ENCODE measurements at places on chromosomes 7 and 10.

GRCh38 chr10:53744176-53744575 lies 971.6 kb upstream of the MBL2 start:
- no peak for DNase-seq

DNA sequence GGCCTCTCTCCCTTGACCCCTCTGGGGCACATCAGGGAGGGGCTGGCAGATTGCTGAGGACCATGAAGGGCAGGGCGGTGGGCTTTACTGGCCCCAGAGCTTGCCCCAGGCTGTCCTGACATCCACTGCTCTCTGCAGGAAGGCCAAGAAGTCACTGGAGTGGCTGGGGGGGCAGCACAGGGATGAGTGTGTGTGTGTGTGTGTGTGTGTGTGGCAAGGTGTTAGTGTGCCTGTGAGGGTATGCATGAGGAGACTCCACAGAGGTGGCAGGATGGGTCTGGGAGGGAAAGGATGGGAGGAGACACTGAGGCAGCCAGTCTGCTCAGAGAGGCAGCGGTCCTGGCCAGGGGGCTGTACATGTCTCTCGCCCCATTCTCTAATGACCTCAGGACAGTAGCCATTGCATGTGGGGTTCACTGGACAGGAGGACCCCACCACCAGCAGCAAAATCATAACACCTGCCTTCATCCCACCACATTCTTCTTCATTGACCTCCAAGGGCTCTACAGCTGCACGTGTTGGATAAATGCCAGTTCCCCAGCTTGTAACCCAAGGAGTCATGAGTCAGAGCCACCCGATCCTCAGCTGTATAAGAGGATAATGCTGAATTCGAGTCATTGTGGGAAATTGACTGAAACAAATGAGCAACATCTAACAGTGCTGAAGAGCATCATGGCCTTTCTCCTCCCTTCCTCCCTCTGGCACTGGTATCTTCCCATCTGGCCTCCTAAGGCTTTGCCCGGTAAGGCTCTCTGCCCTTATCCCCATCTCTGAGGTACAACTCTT lies 720.5 kb downstream of the GRID1 start:
- DNase-seq: no peak

GRCh38 chr10:97850446-97850845 lies 803 bp downstream of the GOLGA7B start:
- no peak for DNase-seq

GRCh38 chr10:89351412-89351779 lies 23.6 kb downstream of the IFIT3 start:
- no peak for DNase-seq

- DNase-seq: no peak
These were observed 39.5 kb downstream of the CNPY1 start for GRCh38 chr7:155506854-155507337.

- no peak for DNase-seq
These were observed 23.6 kb upstream of the FGL2 start for GRCh38 chr7:77223261-77223660.

GRCh38 chr10:43044448-43044921 lies 32.4 kb upstream of the RET start:
- DNase-seq: no peak

DNA sequence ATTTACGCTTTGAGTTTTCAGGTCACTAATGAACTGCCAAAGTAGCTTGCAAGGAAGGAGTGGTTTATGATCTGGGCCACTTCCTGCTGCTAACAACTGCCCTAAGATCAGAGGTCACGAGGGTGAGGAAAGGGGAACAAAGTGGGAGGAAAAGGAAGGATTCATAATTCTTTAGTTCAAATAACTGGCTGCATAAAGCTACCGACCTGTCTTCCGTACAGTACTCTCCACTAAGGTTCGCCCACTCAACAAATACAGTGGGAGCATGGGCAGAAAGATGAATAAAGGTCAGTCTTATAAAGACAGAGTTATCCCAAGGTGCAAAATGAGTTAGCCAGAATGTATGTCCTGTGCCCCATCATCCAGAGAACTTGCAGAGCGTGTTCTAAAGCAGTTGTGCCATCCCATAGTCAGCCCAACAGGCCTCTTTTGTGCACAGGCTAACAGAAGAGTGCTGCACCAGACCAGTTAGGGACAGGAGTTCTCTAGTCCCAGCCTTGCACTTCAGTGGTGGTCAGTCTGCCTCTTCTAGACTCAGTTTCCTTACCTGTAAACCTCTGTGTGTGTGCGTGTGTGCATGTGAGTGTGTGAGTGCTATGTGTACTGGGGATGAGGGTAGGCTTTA lies 65.9 kb downstream of the CREB3L2 start:
- no peak for DNase-seq

DNA sequence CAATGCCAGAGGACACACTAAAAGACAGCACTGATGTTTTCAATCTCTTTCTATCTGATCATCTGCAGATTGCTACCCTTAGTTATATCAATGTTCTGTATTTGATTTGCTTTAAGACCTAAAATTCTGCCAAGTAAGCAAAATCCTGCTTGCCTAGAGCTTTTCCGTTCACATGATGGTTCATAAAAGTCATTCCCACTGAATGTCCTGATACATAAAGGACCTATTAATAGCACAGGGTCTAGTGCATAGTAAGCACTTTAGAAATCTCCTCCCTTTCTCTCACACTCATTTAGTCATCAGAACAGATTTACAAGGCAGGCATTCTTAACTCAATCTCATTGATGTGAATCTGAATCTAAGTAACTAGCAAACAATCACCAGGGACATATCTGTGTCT lies 68.8 kb downstream of the PCGF5 start:
- DNase-seq: no peak

- DNase-seq: no peak
These were observed 296.9 kb downstream of the ETV1 start for GRCh38 chr7:13692548-13692947.

GRCh38 chr7:50121286-50121685 lies 28.2 kb upstream of the ZPBP start:
- DNase-seq: no peak

DNA sequence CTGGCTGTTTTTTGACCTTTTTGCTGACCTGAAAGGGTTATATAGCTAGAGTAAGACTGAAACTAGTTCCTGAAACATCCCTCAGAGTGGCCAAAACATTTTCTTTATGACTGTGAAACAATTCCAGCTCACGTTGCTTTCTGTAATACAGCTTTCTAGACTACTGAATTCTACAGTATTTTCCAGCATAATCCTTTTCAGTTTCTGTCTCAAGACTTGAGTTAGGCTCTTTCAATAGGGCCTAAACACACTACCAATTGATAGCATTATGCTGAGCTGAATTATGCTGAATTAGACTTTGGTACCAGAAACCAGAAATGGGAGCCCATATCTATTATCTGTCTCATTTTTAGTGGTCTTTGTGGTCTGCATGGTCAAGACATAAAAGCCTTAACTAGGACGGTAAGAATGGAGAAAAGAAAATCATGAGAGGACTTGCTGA lies 72.6 kb downstream of the EPDR1 start:
- no peak for DNase-seq

- no peak for DNase-seq
These were observed 102.0 kb downstream of the FAM53B start for GRCh38 chr10:124642088-124642710.

DNA sequence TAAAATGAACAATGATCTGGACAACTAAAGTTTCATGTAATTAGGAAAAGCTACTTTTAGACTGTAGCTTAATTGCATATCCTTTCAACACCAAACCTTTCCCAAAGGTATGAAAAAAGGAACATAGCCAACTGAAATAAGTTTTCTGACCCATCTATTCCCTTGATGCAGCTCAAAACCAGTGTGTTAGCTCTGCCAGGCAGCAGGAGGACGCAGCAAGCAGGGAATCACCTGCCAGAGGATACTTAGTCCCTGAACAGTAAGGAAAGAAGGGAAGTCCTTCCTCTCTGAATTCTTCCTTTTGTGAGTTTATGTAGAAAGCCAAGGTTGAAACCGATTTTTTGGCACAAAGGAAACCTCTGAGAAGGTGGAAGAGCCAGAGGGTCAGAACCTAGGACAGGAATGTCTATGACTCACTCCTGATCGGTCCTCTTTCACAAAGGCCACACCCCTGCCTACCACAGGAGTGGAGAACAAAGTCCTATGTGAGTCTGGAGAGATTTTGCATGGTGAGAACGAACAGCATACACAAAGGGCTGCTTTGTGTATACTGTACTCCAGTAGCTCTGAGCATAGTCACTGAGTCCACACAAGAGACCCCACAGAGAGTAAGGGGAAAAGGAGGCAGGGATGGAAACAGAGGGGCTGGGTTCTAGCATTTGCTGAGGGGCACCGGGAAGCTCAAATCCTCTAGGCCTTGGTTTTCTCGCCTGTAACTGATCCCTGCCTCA lies 68.8 kb upstream of the GSDME start:
- DNase-seq: no peak

DNA sequence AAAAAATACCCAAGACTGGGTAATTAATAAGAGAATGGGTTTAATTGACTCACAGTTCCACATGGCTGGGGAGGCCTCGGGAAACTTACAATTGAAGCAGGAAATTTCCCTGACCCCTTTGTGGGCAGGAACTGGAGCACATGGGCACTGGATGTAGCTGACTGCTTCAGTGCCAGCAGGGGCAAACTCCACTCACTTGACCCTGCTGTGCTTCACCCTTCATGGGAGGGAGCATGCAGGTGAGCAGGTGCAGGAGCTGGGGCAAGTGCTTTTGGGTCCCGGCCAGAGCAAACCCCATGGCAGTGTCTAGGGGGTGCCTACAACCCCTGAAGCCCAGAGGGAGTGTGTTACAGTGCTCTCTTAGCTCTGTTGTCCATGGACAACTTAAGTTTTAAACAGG lies 132.6 kb downstream of the AKR1D1 start:
- DNase-seq: no peak

GRCh38 chr10:6781133-6781770 lies 201.2 kb upstream of the PRKCQ start:
- no peak for DNase-seq

DNA sequence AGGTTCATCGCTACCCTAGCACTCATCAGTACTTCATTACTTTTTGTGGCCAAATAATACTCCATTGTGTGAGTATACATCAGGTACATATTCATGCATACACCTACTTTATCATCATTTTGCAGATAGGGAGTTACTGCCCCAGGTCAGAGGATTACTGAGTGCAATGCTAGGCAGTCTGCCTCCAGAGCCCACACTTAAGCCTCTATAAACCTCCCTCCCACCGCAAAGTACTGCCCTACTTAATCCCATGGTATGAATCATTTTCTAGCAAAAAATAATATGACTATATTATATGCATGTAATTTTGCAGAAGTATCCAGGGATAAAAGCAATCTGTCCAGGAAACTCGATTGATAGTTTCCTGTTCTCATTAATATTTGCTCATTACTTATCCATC lies 194.3 kb downstream of the GRID1 start:
- DNase-seq: no peak

DNA sequence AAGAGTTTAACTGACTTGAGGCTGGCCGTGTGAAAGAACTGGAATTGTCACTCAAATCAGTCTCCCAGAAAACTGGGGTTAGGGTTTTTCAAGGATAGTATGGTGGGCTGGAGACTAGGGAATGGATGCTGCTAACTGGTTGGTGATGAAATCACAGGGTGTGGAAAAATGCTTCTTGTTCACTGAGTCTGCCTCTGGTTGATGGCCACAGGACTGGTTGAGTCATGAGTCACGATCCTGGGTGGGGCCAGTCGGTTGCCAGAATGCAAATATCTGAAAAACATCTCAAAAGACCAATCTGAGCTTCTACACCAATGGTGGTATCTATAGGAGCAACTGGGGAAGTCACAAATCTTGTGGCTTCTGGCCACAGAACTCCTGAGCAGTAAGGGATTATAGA lies 16.3 kb upstream of the BAMBI start:
- DNase-seq: no peak

DNA sequence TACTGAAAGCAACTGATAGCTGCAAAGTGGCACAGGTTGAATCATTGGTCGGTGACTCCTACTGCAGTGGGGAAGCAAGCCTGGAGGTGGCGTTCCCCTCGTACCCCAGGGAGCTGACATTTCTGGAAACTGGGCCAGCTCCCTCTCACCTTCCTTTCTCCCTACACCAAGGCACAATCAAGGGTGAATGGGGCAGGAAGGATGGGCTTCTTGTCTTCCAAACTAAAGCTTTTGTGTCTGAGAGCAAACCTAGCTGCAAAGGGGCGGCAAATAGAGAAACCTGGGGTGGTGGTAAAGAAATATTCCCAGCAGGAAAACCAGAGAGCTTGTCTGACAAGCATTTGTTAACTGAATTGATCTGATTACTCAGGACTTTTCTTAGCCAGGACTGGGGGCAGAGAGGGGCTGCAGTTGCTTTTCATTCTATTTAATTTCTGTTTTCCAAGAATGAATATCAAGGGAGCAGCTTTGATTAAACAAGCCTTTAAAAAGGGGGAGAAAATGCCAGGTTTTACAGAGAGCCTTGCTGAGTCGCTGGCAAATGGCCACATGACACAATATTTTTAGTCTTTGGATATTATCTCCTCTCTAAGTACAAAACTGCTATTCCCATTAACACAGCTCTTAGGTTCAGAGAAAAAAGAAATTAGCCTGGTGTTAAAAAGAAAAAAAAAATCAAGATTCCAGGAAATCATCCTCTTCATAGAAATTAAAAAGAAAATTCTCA lies 27.8 kb downstream of the CDHR3 start:
- DNase-seq: no peak

- DNase-seq: no peak
These were observed 126.5 kb downstream of the GFRA1 start for GRCh38 chr10:116146372-116147140.
